Central memory CD8-positive, alpha-beta T cell (primary cell): ENCODE measurements at places on chromosomes 4 and X.

- H3K4me1 ChIP-seq = no peaks in the 10 kb centered on the region
- no peak for DNase-seq
- H3K27me3 ChIP-seq = peaks cover 7% of the 10 kb centered on the region
These were observed 20.7 kb downstream of the RAB40AL start for GRCh38 chrX:102957751-102958150.

DNA sequence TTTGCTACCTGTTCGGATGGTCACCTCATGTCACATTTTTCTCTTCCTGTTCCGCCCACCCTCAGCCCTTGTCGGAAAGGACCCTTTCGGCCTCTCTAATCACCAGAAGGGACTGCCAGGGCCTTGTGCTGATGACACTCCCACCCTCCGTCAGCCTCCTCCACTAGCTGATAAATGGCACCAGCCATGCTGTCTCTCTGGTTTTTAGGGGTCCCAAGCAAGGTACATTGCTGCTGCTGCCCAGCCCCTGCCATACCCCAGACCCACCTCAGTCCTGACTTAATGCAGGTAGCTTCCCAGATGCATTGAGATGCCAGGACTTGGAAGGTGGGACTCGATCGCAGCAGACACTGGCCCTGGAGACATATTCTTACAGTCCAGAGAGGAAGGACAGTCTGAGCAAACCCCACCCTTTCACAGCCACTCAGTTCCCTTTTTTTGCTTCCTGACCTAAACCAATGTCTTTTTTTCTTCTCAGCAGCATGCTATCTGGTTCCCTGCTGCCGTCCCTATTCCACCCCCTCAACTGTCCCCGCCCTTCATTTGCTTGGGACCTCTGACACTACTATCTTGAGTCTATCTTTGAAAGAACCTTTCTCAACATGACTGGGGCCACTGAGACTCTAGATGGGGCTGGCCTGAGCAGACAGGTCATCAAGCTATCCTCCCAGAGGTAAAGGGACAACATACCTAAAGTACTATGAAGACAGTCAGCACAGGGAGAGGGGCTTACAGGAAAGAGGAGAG is at the start of gene BTK:
Gene BTK, minus strand, starts transcription at position 397 of the 747 bp plus-strand sequence. CDS start 10,907 bp downstream, outside the sequence.
- H3K27me3 ChIP-seq = no peaks in the 10 kb centered on the region
- peaks cover 4% of the 10 kb centered on the region for H3K36me3 ChIP-seq
- H3K27ac ChIP-seq = no peak within 1 kb of the TSS
- DNase-seq = no peak
- peak within 1 kb of the TSS; percentile 26 for H3K4me3 ChIP-seq
- H3K4me1 ChIP-seq = peaks cover under 1% of the 10 kb centered on the region

GRCh38 chr4:70603856-70604255 is 11.8 kb downstream of the AMBN start:
- H3K27me3 ChIP-seq = peaks cover 25% of the 10 kb centered on the region
- H3K27ac ChIP-seq = no peak overlapping the region
- no peak for DNase-seq

DNA sequence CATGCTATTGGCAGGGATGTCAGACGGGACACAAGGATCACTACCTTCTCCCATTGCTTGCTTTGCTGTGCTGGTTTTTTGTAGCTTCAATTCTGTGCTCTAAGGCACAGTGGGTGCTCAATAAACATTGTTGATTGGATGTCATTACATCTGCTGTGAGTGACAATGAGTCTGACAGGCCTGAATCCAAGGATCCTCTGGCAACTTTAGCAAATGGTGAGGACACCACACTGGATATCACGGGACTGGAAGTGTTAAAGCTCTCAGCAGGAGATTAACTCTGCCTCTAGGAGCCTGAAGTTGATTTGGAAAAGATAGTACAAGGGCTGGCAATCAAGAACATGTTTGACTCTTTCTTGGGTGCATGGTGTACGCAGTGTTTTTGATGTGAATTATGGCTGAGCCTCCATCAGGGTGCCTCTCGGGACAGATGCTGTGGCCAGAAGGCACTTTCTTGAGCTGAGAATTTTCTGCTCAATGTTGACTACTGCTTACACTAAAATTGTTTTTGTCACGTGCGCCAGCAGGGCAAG is 217.9 kb downstream of the ARAP2 start:
- H3K4me3 ChIP-seq = no peak overlapping the region
- no peaks in the 10 kb centered on the region for H3K27me3 ChIP-seq
- no peak for DNase-seq
- no peaks in the 10 kb centered on the region for H3K36me3 ChIP-seq

GRCh38 chr4:173699841-173700475 is 169.9 kb upstream of the HAND2 start:
- H3K27ac ChIP-seq = no peak overlapping the region
- H3K27me3 ChIP-seq = no peaks in the 10 kb centered on the region

DNA sequence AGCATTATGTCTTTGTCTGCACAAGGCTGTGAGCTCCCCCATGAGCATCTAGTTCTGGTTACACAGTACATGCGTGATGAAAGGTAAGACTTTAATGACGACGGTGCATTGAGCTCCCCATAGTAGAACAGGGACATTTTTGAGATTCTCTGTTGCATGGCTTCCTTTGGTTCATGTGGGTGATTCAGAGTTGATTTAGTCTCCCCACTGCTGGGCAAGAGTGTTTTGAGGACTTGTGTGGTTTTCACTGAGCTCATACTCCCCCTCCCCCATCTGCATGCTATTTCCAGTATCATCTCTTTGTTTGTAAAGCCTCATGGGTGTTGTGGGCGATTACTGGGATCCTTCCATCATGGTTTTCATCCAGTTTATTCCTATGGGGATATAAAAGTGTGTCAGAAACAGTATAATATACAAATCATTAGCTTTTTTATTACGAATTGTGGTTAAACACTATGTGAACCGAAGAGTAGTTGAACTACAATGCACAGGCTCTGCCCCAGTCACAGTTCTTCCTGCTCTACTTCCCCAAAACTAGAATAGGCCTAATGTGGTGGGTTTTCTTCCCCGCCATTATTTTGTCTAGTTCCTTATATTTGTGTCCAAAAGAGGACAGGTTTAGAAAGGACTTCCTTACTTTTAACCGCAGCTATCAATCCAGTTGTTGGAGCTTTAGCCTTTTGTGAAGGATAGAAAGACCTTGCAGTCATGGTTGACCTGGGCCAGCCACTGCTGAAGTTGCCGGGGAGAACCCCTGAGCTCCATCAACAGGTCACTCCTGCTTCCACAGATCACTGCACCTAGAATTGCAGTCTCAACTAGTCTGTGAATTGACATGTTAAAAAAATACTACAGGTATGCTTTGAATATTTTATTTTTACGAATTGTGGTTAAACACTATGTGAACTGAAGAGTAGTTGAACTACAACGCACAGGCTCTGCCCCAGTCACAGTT is 30.4 kb downstream of the KIT start:
- DNase-seq = no peak
- no peaks in the 10 kb centered on the region for H3K27me3 ChIP-seq
- peaks cover 11% of the 10 kb centered on the region for H3K4me1 ChIP-seq
- no peak overlapping the region for H3K4me3 ChIP-seq

DNA sequence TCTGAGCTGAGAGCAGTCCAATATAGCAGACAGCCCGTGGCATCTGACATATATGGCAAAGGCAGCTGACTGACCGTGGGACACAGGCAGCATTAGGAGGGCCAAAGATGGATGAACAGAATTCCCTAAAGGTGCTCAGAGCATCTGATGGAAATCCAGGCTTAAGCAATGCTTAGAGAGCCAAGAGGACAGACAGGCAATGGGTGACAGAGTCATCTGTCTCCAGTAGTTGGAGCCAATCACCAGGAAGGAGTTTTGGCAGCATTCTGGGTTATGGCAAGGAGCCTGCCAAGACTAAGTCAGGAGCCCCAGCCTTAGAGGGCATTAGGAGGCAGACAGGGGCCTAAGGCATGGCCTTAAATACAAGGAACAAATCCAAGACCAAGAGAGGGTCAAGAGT is 153.3 kb upstream of the USP9X start:
- H3K27ac ChIP-seq = no peak overlapping the region
- peaks cover 10% of the 10 kb centered on the region for H3K4me1 ChIP-seq
- H3K27me3 ChIP-seq = no peaks in the 10 kb centered on the region
- no peak for DNase-seq

GRCh38 chr4:119151161-119151560 is 15.5 kb downstream of the MYOZ2 start:
- H3K36me3 ChIP-seq = no peaks in the 10 kb centered on the region
- no peak overlapping the region for H3K4me3 ChIP-seq
- H3K27me3 ChIP-seq = peaks cover 41% of the 10 kb centered on the region
- H3K4me1 ChIP-seq = no peaks in the 10 kb centered on the region
